ENCODE measurements at places on chromosomes 3 and 15.

DNA sequence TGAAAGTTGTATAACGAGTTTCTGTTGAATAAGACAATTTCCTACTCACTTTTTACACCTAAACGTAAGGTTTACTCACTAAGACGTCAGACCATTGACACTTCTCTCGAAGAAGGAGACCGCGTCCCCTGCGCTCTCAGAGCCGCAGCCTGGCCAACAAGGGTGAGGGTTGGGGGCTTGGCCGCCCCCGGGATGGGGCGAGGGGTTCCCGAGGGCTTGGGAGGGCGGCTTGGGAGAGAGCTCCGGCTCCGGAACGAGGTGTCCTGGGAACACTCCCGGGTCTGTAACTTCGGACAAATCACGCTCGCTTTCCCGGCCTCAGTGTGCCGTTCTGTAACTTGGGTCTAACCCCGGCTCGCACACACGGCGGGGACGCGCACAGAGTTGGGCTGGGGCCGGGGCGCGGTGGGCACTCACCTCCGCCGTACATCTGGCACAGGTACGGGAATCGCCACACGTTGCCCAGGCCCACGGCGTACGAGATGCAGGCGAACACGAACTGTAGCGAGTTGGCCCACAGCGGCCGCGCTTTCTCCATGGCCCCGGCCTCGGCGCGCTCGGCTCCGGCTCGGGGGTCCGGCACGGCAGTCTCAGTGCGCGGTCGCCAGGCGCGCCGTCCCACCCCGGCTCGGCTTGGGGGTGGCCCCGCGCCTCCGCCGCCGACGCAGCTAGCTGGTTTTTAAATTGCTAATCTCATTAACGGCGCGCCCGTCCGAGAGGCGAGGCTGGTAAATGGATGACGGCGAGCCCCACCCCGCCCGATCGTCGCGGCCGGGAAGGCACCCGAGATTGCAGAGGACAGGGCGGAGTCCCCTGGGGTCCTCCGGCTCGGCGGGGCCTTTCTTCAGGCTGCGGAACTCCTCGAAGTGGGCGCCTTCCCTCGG, at the start of gene SLC6A20:
SLC6A20 (minus strand) TSS at position 655 of the 884 bp plus-strand sequence; CDS start at position 538, 117 bp downstream.
- no peaks in the 10 kb centered on the region for H3K4me1 ChIP-seq
- H3K27me3 ChIP-seq, result no peaks in the 10 kb centered on the region
- H3K4me3 ChIP-seq, result no peak within 1 kb of the TSS
- no peak within 1 kb of the TSS for H3K27ac ChIP-seq
- no peak for DNase-seq
- no peaks in the 10 kb centered on the region for H3K36me3 ChIP-seq

- H3K27me3 ChIP-seq, result no peaks in the 10 kb centered on the region
- H3K4me3 ChIP-seq, result no peak overlapping the region
- no peak overlapping the region for H3K27ac ChIP-seq
- DNase-seq, result no peak
These were observed 157.0 kb downstream of the RYR3 start for GRCh38 chr15:33467816-33468163.

- no peak for DNase-seq
- H3K4me1 ChIP-seq, result peaks cover 83% of the 10 kb centered on the region
- no peak overlapping the region for H3K4me3 ChIP-seq
- H3K27me3 ChIP-seq, result no peaks in the 10 kb centered on the region
- H3K36me3 ChIP-seq, result peaks cover 15% of the 10 kb centered on the region
These were observed 25.8 kb downstream of the LRRK1 start for GRCh38 chr15:100944986-100945385.

GRCh38 chr15:34336991-34337556, 507 bp downstream of the SLC12A6 start:
- H3K27ac ChIP-seq, result no peak overlapping the region
- no peaks in the 10 kb centered on the region for H3K36me3 ChIP-seq
- peak overlapping the region; percentile 91 for H3K4me3 ChIP-seq
- DNase-seq, result no peak
- H3K27me3 ChIP-seq, result no peaks in the 10 kb centered on the region

DNA sequence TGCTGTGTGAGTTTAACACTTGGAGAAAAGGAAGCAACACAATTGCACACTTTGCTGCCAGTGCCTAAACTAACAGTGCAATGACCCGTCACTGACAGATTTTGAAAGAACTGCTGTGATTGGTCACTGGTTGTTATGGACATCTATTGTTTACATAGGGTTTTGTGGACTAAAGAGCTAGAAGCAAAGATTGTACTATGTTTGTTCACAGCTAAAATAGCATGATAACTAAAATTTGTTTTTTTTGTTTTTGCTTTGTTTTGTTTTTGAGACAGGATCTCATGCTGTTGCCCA, 112.4 kb upstream of the GOLGA8J start:
- H3K4me1 ChIP-seq, result no peaks in the 10 kb centered on the region
- no peak overlapping the region for H3K27ac ChIP-seq
- no peak overlapping the region for H3K4me3 ChIP-seq
- H3K36me3 ChIP-seq, result no peaks in the 10 kb centered on the region
- no peak for DNase-seq
- H3K27me3 ChIP-seq, result no peaks in the 10 kb centered on the region

- no peaks in the 10 kb centered on the region for H3K36me3 ChIP-seq
- peak; percentile 70 for DNase-seq
- no peak overlapping the region for H3K27ac ChIP-seq
- H3K27me3 ChIP-seq, result no peaks in the 10 kb centered on the region
- no peaks in the 10 kb centered on the region for H3K4me1 ChIP-seq
These were observed 152.7 kb downstream of the CD47 start for GRCh38 chr3:107938143-107938542.

GRCh38 chr3:38782148-38782547, 33.9 kb downstream of the SCN10A start:
- no peaks in the 10 kb centered on the region for H3K4me1 ChIP-seq
- H3K36me3 ChIP-seq, result no peaks in the 10 kb centered on the region
- H3K27ac ChIP-seq, result no peak overlapping the region
- DNase-seq, result no peak
- H3K27me3 ChIP-seq, result no peaks in the 10 kb centered on the region
- H3K4me3 ChIP-seq, result no peak overlapping the region

- no peak overlapping the region for H3K27ac ChIP-seq
- no peaks in the 10 kb centered on the region for H3K27me3 ChIP-seq
- H3K36me3 ChIP-seq, result no peaks in the 10 kb centered on the region
- DNase-seq, result no peak
- H3K4me1 ChIP-seq, result no peaks in the 10 kb centered on the region
- H3K4me3 ChIP-seq, result no peak overlapping the region
These were observed 319.4 kb upstream of the STAC start for GRCh38 chr3:36060950-36061349.

GRCh38 chr3:115859002-115859807, 235.9 kb downstream of the GAP43 start:
- H3K27me3 ChIP-seq, result no peaks in the 10 kb centered on the region
- no peak overlapping the region for H3K4me3 ChIP-seq
- H3K27ac ChIP-seq, result no peak overlapping the region
- DNase-seq, result no peak

- H3K27ac ChIP-seq, result no peak within 1 kb of the TSS
- no peak for DNase-seq
- no peaks in the 10 kb centered on the region for H3K4me1 ChIP-seq
- H3K36me3 ChIP-seq, result no peaks in the 10 kb centered on the region
- H3K27me3 ChIP-seq, result no peaks in the 10 kb centered on the region
These were observed 148.9 kb upstream of the IL12A start for GRCh38 chr3:159839561-159840379.

- H3K36me3 ChIP-seq, result peaks cover 27% of the 10 kb centered on the region
- no peak overlapping the region for H3K27ac ChIP-seq
- no peak for DNase-seq
- H3K4me1 ChIP-seq, result no peaks in the 10 kb centered on the region
- H3K27me3 ChIP-seq, result no peaks in the 10 kb centered on the region
These were observed 10.8 kb downstream of the CDAN1 start for GRCh38 chr15:42726114-42726513.
